Glutamatergic neuron (in vitro differentiated cells): ENCODE measurements at places on chromosomes 7 and 10.
A peak's percentile ranks its signal among the peaks of the same experiment; 100 is the strongest.

DNA sequence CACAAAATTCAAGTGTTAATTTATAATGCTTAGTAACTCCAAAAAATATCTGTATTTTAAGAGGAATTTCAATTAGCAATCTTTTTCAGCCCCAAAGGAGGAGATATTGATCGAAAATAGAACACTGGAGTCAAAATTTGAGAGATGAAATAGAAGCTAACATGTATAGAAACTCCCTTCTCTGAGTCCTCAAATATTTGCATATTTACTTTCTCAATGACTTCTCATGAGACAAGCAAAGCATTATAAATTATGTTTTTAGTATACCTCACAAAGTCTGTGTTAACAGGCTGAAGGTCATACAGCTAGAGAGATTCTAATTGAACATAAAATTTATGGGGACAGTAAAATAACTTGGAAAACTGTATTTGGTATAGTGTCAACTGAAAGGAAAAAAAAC is 260.5 kb downstream of the GPAM start:
- no peaks in the 10 kb centered on the region for H3K36me3 ChIP-seq
- H3K4me1 ChIP-seq: no peaks in the 10 kb centered on the region
- DNase-seq: no peak
- no peaks in the 10 kb centered on the region for H3K27me3 ChIP-seq

- peaks cover 6% of the 10 kb centered on the region for H3K27me3 ChIP-seq
- H3K4me1 ChIP-seq: peaks cover 8% of the 10 kb centered on the region
- no peak overlapping the region for H3K4me3 ChIP-seq
- no peaks in the 10 kb centered on the region for H3K36me3 ChIP-seq
- no peak for DNase-seq
Observed at GRCh38 chr10:132439424-132440163, 42.6 kb downstream of the PWWP2B start.

GRCh38 chr7:139494835-139495579 is 11.5 kb upstream of the KLRG2 start:
- no peak for DNase-seq
- H3K27ac ChIP-seq: no peak overlapping the region
- no peaks in the 10 kb centered on the region for H3K27me3 ChIP-seq

- peaks cover 14% of the 10 kb centered on the region for H3K4me1 ChIP-seq
- peaks cover 11% of the 10 kb centered on the region for H3K27me3 ChIP-seq
- H3K4me3 ChIP-seq: no peak overlapping the region
- DNase-seq: peak; percentile 56
- peak overlapping the region; percentile 12 for H3K27ac ChIP-seq
- H3K36me3 ChIP-seq: no peaks in the 10 kb centered on the region
Observed at GRCh38 chr7:1951159-1951536, 281.1 kb downstream of the ELFN1 start.

DNA sequence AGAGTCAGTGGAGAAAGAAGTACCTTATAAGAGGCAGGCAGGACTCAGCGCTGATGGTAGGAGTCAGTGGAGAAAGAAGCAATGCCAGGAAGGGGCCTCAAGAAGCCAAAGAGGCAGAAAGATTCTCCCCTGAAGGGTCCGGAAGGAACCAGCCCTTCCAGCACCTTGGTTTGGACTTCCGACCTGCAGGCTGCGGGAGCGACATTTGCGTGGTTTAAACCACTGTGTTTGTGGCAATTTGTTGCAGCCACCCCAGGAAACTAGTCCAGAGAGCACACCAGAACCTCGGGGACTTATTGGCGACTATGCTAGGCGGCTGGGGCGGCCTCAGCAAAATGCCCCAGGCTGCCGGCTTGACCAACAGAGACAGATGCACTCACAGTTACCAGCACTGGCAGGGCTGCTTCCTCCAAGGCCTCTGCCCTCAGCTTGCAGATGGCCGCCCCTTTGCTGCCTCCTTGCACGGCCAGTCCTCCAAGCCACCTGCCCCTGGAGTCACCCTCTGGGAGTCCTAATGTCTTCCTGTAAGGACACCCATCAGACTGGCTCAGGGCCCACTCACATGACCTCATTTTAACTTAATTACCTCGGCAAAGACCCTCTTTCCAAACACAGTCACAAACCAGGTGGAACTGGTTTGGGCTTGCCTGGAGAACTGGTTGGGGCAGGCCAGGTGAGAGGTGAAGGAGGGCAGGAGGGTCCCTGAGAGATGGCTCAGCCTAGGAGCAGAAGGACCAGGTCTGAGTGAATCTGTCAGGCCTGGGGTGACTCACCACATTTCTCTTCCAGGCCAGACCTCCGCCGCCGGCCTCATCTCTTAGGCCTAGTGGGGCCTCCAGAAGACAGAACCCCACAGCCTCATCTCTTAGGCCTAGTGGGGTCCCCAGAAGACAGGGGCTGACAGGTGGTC is 26.1 kb downstream of the CALML3 start:
- peaks cover 7% of the 10 kb centered on the region for H3K27me3 ChIP-seq
- peaks cover 11% of the 10 kb centered on the region for H3K4me1 ChIP-seq
- H3K36me3 ChIP-seq: no peaks in the 10 kb centered on the region
- DNase-seq: peak; percentile 40
- H3K4me3 ChIP-seq: no peak overlapping the region

DNA sequence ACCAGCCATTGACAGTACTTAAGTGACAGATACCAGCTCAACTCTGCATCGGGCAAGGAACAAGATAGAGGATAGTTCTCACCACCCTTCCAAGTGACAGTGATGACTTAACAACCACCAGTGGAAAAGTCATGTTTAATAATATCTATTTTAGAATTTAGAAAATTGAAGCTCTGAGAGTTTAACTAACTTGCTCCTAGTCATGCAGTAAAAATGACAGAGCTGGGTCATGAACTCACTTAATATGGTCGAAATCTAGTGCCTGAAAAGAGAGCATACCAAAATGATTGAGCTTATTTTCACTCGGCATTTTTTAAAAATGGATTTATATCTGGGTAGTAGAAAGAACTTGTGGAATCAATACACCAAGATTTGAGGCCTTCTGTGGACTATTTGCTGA is 367.8 kb upstream of the IGFBP3 start:
- peaks cover 3% of the 10 kb centered on the region for H3K4me1 ChIP-seq
- no peak overlapping the region for H3K27ac ChIP-seq
- no peaks in the 10 kb centered on the region for H3K27me3 ChIP-seq
- no peak overlapping the region for H3K4me3 ChIP-seq
- H3K36me3 ChIP-seq: no peaks in the 10 kb centered on the region

- no peak overlapping the region for H3K27ac ChIP-seq
- peaks cover 9% of the 10 kb centered on the region for H3K36me3 ChIP-seq
Observed at GRCh38 chr10:129609551-129609950, 142.5 kb downstream of the MGMT start.

GRCh38 chr10:17407047-17407446 is 47.3 kb downstream of the ST8SIA6 start:
- H3K4me3 ChIP-seq: no peak overlapping the region
- no peaks in the 10 kb centered on the region for H3K36me3 ChIP-seq
- DNase-seq: no peak
- H3K4me1 ChIP-seq: peaks cover 12% of the 10 kb centered on the region
- no peak overlapping the region for H3K27ac ChIP-seq

- no peak for DNase-seq
- H3K27me3 ChIP-seq: peaks cover 3% of the 10 kb centered on the region
- no peak overlapping the region for H3K27ac ChIP-seq
Observed at GRCh38 chr7:75948179-75948578, 33.2 kb downstream of the POR start.

DNA sequence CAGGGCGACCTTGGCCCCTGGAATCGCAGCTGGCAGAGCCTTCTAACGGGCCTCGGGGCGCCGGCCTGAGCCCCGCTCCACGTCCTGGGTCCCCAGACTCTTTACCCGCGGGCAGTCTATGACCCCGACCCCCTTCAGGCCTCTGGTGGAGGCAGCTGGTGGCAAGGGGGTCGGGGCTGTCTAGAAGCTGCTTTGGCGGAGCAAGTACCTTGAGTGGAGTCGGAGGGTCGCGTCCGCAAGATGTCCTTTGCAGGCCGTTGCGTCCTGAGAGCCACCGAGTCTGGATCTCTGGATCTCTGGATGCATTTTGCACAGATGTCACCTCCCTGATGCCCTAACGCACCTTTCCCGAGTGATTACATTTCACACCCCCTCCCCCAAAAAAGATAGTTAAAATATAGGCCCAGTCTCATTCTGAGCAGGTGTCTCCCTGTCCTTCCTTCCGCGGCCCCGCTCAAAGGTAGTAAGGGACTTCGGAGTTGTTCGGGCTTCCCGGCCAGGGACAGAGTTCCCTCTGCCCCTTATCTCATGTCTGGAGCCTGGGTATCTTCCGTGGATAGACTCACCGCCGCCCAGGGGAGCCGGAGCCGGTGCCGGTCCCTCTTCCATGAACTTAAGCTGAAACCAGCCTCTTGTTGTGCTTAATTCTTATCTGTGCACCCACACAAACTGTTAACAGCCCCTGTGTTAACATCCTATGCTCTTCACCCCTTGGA is 457 bp downstream of the ACADSB start:
- peak; percentile 29 for DNase-seq
- H3K36me3 ChIP-seq: peaks cover 12% of the 10 kb centered on the region
- peak overlapping the region; percentile 97 for H3K27ac ChIP-seq
- H3K27me3 ChIP-seq: peaks cover 9% of the 10 kb centered on the region
- peaks cover 3% of the 10 kb centered on the region for H3K4me1 ChIP-seq
- H3K4me3 ChIP-seq: peak overlapping the region; percentile 99

DNA sequence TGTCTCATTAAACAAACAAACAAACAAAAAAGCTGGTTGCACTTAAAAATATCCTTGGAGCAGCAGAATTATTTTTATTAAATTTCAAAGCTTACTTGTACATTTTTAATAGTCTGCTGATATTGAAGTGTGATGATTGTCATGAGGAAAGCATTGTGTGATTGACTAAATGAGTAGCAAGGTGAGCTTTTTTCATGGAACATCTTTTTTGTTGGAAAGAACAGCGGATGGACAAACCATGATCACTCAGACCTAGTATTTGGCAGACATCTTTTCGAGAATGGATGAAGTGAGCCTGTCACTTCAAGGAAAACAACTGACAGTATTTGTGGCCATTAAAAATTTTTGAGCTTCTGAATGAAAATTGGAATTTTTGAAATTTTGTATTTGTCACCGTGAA is 5.7 kb upstream of the CALML3 start:
- no peak overlapping the region for H3K27ac ChIP-seq
- DNase-seq: no peak
- H3K27me3 ChIP-seq: peaks cover 2% of the 10 kb centered on the region
- no peak overlapping the region for H3K4me3 ChIP-seq
